ENCODE measurements at places on chromosomes 2 and 18.

DNA sequence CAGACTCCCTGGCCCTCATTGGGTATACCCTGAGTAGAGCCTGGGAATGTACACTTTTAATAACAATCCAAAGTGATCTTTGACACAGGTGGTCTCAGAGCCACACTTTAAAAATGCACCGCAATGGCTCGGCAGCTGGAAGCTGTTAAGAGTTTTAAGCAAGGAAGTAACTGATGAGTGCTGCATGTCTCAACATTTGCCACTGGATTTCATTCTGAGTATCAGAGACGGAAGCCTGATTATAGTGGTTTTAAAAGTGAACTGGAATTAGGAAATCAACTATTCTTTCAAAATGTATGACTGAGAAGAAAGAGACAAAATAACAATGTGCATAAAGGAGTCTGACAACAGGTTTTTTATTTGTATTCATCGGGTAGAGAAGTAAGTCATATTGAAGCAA lies 7.5 kb downstream of the MBOAT2 start:
- no peak for DNase-seq

GRCh38 chr2:233436691-233437438 lies 82.6 kb downstream of the DGKD start:
- DNase-seq, result no peak

- peak; percentile 11 for DNase-seq
These were observed 874 bp downstream of the WDR43 start for GRCh38 chr2:28895189-28895893.

- no peak for DNase-seq
These were observed 84.3 kb upstream of the SESTD1 start for GRCh38 chr2:179348906-179349305.

DNA sequence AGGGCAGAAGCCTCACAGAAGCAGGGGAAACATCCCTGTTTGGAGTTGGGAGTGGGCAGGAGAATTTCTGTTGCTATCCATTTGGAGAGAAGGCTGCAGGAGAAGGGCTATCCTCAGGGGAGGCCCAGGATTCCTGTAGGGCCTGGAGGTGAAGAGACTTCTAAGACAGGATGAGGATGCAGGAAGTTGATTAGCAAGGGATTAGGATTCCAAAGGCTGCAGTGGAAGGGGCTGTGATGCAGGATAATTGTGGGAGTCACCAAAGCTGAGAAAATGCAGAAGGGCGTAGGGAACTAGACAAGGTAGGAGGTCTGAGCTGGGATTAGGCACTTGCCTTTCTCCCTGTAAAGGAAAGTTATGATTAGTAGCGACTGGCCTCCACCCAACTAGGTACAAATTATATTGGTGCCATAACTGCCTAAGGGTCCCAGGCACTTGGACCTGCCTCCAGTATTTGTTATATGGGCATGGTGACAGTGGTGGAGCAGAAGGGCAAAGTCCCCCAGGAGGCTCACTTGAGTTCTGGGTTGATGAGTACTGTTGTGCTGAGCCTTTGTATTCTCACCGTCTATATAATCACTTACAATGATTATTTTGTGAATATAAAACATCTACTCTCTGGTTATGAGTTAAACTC lies 96.4 kb upstream of the MSTN start:
- no peak for DNase-seq

DNA sequence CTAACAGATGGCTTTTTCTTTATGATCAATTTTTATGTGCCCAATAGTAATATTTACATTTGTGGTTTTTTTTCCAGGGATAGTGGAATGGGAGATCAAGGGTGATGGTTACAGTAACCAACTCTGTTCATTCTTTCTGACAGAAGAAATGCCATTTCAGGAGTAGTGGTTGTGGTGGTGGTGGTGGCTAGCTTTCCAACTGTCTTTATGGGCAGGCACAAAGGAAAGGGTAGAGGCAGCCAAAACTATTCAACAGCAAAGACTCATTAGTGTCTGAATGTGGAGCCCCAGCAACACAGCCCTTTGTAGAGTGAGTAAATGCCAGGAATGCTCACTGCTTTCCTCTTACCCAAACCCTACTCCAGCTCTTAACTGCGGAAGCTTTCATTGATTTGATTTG lies 227.7 kb downstream of the RND3 start:
- no peak for DNase-seq

GRCh38 chr2:236526455-236527158 lies 43.0 kb upstream of the ACKR3 start:
- no peak for DNase-seq

GRCh38 chr2:145185696-145186095 lies 665.8 kb upstream of the ZEB2 start:
- no peak for DNase-seq

GRCh38 chr2:34320056-34320455 lies 721.0 kb upstream of the FAM98A start:
- DNase-seq, result no peak

DNA sequence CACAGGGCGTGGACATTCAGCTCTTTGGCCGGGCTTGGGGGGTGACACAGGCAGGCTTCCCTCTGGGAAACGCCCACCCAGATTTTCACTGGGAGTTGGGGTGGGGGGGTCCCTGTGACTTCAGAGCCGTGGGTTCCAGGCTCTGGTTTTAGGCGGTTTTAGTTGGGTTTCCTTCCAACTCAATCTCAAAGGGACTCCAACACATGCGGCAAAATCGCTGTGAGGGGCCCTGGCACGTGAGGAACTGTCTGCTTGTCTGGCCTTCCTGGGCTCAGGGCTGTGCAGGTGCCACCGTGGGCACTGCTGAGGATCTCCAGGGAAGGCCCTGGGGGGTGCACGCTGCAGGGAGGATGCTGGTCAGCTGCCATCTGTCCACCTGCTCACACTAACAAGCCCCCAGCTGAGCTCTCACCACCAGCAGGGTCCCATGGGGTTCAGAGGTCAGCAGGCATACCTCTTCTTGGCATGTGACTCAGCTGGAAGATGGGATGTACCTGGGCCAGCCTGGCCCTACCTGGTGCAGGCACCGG lies 11.7 kb downstream of the HS6ST1 start:
- DNase-seq, result no peak

DNA sequence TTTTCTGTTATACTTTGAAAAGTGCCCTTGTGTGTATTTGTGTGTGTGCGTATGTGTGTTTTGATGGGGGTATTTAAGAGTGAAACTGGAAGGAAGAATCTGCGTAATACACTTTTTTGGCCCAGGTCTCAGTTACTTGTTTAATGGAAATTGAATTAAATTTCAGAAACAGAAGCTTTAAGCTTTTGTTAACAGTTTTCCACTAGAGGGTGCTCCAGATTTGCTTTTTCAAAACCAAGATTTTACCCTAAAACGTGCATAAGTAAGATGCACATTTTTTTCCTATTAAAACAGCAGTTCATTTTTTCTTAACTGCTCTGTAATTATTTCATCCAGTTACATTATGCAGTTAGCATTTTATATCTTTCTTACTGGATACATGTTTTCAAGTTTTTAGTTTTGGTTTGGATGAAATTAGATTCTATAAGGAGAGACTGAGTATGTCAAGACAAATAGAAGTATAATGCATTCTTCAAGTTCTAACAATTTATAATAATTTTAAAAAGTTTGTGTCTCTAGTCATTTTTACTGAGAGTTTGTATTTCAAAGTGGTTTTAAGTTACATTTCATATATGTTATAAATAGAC lies 97.2 kb downstream of the PIK3C3 start:
- no peak for DNase-seq

DNA sequence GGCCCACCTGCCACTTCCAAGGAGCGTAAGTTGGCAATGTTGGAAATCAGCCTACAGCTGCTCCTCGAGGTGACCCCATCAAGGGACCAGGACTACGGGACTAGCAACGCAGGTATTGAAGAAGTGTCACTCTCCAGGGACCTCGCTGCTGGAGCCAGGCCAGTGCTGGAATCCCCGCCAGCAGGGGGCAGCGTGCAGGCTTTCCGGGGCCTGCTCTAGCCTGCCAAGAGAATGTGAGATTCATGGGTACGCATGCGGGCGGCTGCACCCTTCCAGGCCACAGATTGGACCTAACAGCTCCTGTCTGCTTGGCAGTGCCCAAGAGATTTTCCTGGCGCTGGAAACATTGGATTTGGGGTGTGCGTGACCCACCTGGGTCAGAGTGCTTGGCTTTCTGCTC lies 182.8 kb upstream of the RAB12 start:
- DNase-seq, result no peak

DNA sequence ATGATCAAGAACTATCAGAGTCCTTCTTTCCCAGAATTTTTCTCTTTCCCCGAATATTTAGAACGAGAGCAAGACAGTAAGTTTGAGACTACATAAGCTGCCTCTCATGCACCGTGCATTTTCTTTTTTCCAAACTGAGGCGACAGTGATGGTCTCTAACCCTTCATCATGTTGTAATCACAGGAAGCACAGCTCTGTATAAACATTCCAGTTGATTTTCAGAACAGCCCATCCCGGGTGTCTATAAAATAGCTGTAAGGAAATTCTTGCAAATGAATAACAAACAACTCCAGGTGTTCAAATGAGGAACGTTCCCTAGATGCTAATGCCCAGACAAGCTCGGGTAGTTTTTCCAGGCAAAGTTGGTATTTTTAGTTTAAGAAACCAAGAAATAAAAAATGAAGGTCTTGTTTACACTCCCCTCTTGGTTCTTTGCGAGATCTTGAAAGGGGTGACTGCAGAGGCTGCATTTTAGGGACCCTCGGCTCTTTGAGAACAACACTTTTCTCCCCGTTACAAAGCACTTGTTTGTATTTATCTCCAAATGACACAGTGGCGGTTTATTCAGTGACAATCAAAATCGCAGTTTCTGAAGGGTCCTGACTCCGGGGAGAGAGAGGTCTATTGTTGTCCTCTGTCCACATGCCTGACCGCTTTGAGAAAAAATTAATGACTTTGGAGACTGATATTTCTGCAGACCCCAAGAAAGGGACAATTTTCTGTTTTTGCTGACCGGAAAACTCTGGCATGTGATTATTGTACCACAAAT lies 101.1 kb upstream of the NCK2 start:
- DNase-seq, result no peak

DNA sequence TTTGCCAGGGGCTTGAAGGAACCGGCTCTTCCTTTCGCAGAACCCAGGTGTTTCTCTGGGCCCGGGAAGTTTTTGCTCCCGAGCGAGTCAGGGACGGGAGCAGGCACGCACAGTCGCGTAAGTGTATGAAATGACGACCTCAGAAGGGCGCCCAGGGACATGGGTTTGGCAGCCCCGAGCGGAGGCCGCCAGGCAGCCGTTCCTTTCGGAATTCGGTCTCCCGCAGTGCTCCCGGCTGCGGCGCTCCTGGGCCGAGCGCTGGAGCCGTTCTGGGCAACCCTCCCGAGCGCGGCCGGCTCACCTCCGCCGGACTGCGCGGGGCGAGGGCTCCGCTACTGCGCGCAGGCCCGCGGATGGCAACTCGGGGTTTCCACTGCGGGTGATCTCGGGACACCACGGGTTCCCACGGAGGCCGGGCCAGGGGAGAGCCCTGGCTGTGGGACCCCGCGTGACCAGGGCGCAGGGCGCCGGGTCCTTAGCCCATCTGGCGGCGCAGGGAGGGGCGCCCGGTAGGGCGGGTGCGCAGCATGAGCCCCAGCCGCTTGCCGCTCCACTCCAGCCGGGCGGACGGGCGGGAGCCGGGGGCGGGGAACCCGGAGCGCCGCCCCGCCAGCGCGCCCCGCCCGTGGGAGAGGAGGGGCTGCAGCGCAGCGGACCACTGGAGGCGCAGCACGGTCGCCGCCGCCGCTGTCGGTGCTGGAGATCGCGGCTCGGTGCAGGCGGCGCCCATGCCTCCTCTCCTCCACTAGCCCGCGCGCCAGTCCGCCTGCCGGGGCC lies at the start of gene OSBPL6:
Gene OSBPL6 (plus strand): TSS at position 690 of the 777 bp plus-strand sequence. CDS start 111,673 bp downstream, outside the sequence.
- peak; percentile 62 for DNase-seq

GRCh38 chr2:147632198-147632597 lies 212.6 kb upstream of the ACVR2A start:
- no peak for DNase-seq

GRCh38 chr2:210635257-210635656 lies 78.9 kb downstream of the CPS1 start:
- DNase-seq, result no peak

DNA sequence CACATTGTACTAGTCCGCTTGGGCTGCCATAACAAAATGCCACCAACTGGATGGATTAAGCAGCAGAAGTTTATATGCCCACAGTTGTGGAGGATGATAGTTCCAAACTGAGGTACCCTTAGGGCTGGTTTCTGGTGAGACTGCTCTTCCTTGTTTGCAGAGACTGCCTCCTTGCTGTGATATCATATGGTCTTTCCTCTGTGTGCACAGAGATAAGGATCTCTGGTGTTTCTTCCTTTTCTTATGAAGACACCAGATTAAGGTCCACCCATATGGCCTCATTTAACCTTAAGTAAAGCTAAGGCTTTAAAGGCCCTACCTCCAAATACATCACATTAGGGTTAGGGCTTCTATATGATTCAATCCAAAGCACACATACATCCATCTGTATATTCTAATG lies 738.2 kb upstream of the GCFC2 start:
- DNase-seq, result no peak

DNA sequence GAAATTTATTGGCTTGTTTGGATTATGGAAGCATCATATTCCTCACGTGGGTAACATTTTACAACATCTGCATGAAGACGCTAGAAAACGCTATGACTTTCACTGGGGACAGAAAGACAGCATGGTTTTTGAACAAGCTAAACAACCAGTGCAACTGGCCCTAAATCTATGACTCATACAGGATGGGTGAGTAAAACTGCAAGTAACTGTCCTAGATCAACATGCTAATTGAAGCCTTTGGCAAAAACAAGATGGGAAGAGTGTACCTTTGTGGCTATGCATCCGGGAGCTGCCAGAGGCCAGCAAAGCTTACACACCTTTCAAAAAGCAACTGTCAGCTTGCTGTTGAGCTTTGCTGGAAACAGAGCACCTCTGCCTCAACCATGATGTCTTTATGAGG lies 1096.0 kb upstream of the DDX18 start:
- no peak for DNase-seq

- no peak for DNase-seq
These were observed 978.9 kb upstream of the NXPH2 start for GRCh38 chr2:139759000-139759505.

GRCh38 chr18:71554686-71555085 lies 989.5 kb downstream of the CBLN2 start:
- no peak for DNase-seq

- DNase-seq, result no peak
These were observed 20.0 kb upstream of the LANCL1 start for GRCh38 chr2:210496512-210496911.

DNA sequence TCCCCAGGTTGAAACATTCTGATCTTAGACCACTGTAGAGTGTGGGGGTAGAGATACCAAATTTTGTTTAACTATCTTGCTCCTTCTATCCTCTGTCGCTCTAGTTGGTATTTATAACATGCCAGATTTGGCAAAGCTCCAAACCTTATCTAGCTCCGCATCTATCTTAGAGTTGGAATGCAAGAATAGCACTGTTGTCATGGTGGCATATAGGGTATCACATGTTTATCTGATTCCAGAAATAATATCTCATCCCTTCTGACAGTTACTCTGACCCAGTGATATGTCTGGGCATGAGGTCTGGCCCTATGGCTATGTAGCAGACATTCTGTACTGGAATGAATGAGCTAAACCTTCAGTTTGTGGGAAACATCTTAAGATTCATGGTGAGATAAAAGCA lies 51.7 kb downstream of the CABYR start:
- no peak for DNase-seq

DNA sequence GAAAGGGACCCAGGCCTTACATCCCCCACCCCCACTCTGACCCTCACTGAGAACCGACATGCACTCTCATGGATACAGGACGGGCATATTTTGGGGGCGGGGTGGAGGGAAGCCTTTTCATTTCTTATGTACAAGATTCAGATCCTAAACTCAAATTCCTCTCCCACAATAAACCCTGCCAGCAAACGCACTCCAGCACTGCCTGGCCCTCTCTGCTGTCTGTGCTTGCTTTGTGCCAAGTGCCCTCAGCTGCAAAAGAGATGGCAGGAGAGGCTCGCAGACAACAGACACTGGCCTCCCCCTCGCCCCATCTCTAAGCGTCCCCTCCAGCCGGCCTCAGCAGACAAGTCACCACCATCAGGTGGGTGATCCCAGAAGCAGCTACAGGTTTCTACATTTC lies 42.4 kb downstream of the FAM168B start:
- no peak for DNase-seq

Data from stimulated activated CD4-positive, alpha-beta T cell treated with anti-CD3 and anti-CD28 coated beads, TNF-alpha, amount 100 ng/mL, for 24 hours (primary cell).